Osteocyte (in vitro differentiated cells): ENCODE measurements at places on chromosomes 7 and 10. TPM values are rescaled to one million over a fixed set of nuclear protein-coding genes. Genes with fewer than 3 reads are reported as not detected.

Gene SORCS3
- not detected in 2 replicates for total RNA-seq

Gene LUC7L2
- 112 and 116 TPM in 2 replicates for total RNA-seq

Gene NPC1L1
- not detected in 2 replicates for total RNA-seq

- H3K27ac ChIP-seq = no peak overlapping the region
- no peaks in the 10 kb centered on the region for H3K4me1 ChIP-seq
- no peaks in the 10 kb centered on the region for H3K27me3 ChIP-seq
- DNase-seq = no peak
- H3K36me3 ChIP-seq = peaks cover 3% of the 10 kb centered on the region
These were observed 105.7 kb downstream of the PHTF2 start for GRCh38 chr7:77904252-77904651.

- H3K27me3 ChIP-seq = no peaks in the 10 kb centered on the region
- no peak overlapping the region for H3K27ac ChIP-seq
- H3K4me3 ChIP-seq = no peak overlapping the region
- no peak for DNase-seq
These were observed 539.6 kb downstream of the CNTNAP2 start for GRCh38 chr7:146655928-146656797.

DNA sequence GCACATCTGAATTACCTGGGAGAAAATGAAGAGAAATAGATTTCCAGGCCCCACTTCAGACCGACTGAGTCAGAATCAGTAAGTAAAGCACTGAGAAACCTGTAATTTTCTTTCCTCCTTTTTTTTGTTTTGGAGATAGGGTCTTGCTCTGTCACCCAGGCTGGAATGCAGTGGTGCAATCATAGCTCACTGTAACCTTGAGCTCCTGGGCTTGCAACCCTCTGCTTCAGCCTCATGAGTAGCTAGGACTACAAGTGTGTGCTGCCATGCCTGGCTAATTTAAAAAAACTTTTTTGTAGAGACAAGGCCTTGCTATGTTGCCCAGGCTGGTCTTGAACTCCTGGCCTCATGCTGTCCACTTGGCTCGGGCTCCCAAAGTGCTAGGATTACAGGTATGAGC is 260.2 kb downstream of the STK31 start:
- H3K4me3 ChIP-seq = no peak overlapping the region
- H3K27me3 ChIP-seq = no peaks in the 10 kb centered on the region
- H3K4me1 ChIP-seq = peaks cover 11% of the 10 kb centered on the region
- no peak for DNase-seq
- H3K36me3 ChIP-seq = peaks cover 2% of the 10 kb centered on the region
- no peak overlapping the region for H3K27ac ChIP-seq

DNA sequence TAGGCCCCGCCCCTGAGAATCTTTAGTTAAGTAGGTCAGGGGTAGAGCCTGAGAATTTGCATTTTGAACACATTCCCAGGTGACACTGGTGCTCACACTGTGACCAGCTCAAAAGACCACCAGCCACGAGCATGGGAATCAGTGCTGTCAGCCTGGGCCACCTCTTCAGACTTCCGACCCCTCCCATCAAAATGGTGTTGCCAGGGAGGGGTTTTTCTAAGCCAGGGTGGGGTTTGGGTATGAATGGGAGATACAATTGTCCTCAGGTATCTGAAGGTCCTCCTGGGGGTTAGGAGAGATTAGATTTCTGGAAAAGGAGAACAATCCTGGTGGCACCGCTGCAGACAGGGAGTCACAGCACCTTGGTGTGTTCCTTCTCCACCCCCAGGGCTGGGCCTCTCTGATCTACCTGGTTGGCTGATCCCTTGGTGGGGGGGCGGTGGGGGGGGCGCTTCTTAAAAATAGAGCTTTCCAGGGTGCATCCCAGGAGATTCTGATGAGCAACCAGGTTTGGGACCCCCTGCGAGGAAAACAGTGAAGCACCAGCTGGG is 111.5 kb upstream of the ANLN start:
- DNase-seq = peak; percentile 49
- H3K27ac ChIP-seq = no peak overlapping the region
- H3K27me3 ChIP-seq = no peaks in the 10 kb centered on the region
- no peaks in the 10 kb centered on the region for H3K36me3 ChIP-seq

DNA sequence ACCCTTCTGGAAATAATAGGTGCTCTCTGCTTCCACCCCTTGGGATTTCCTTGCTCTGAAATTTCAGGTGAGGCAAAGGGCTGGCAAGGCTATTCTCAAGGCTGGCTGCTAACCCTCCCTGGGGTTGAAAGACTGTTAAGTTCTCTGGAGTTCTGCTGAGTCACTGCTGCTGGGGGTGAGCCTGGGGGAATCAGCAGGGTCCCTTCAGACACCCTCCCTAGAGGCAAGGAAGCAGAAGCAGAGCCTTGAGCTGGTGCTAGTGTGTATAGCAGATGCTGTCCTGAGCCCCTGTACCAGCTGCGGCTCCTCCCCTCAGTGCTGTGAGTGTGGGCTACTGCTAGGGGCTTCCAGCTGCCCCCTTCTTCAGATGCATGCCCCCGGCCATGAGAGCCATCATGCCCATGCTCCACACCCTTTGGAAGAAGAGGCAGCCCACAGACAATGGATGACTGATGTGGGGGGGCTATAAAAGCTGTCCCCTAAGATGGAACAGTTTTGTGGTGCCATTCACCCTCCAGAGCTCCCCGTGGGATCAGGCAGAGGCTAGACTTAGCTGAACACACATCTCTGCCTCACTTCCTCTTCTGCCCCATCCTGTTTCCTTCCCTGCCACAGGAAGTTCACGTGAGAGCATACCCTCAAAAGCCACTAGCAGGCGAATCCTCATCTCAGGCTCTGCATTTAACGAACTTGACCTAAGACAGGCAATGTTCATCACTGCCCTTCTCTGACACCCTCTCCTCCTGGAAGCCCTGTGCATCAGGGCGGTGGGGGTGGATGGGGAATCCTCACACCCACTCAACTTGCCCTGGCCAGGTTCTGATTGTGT is 91.8 kb downstream of the SH3PXD2A start:
- H3K27ac ChIP-seq = no peak overlapping the region
- H3K4me3 ChIP-seq = no peak overlapping the region
- H3K36me3 ChIP-seq = no peaks in the 10 kb centered on the region

DNA sequence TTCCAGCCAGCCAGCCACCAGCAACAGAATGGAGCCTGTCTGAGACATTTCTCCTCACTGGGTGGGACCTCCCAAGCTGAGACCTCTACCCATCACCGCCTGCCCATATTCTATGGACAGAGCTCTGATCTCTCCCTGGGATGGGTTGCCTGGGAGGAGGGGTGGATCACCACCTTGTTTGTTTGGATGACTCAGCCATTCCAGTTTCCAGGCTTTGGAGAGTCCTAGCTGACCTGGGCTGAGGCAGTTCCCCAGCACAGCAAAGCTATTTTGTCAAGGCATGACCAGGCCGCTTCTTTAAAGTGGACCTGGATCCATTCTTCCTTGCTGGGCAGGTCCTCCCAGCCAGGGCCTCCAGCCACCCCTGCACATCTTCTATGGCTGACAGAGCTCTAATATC is 982.3 kb downstream of the DNAJB9 start:
- H3K36me3 ChIP-seq = no peaks in the 10 kb centered on the region
- no peaks in the 10 kb centered on the region for H3K4me1 ChIP-seq
- no peak for DNase-seq
- H3K4me3 ChIP-seq = no peak overlapping the region
- no peak overlapping the region for H3K27ac ChIP-seq

DNA sequence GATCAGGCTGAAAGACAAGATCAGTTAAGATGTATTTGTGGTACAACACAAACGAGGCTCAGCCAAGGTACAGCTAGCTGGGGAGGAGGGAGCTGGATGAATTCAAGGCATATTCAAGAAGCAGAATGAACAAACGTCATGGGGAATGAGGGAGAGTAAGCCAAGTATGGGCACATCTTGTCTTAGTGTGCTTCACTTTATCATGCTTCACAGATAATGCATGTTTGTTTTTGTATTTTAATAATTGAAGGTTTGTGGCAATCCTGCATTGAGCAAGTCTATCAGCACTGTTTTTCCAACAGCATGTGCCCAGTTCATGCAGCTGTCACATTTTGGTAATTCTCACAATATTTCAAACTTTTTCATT is 135.4 kb downstream of the HIBADH start:
- no peak overlapping the region for H3K4me3 ChIP-seq
- H3K36me3 ChIP-seq = peaks cover 53% of the 10 kb centered on the region
- H3K27ac ChIP-seq = no peak overlapping the region
- no peaks in the 10 kb centered on the region for H3K27me3 ChIP-seq
- H3K4me1 ChIP-seq = no peaks in the 10 kb centered on the region

GRCh38 chr7:80918909-80919721 is at the start of gene SEMA3C:
Gene SEMA3C (minus strand): TSS chr7:80919051. CDS start chr7:80916781, 2,270 bp downstream.
- H3K4me1 ChIP-seq = peaks cover 44% of the 10 kb centered on the region
- DNase-seq = peak; percentile 97
- H3K36me3 ChIP-seq = peaks cover 13% of the 10 kb centered on the region
- H3K27me3 ChIP-seq = no peaks in the 10 kb centered on the region
- peak within 1 kb of the TSS; percentile 93 for H3K4me3 ChIP-seq

DNA sequence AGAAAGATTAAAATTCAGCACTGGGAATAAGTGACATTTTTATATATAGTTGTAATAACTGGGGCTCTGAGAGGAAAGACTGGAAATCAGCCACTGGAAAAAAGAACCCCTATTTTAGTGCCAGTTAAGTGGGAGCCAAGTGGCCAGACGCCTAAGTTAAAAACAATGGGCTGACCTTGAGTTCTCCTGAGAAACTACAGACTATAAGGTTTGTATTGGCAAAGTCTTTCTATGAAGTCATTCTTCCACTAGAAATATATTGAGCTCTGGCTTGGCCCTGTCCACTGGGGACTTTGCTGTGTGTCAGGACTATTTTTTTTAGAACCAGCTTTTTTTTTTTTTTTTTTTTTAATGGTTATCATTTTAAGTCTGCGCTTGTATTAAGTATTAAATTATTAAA is 210.6 kb upstream of the FZD8 start:
- H3K4me1 ChIP-seq = peaks cover 5% of the 10 kb centered on the region
- peaks cover 3% of the 10 kb centered on the region for H3K27me3 ChIP-seq
- no peak overlapping the region for H3K4me3 ChIP-seq
- H3K36me3 ChIP-seq = no peaks in the 10 kb centered on the region
- DNase-seq = no peak

DNA sequence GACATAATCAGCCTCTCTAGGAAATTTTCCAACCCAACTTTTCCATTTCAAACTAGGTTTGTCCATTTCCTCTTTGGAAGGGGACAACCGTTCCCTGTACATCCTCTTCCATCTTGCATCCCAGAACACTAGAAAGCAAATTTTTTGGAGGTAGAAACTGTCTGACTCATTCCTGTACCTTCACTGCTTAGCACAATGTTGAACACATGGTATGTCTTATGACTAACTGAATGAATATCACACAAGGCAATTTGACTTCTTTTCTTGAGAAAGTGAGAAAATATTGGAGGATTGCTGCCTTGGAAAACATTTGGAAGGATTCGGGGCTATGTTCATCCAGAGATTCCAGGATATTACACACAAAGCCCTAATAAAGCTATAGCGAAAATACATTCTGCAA is 289.1 kb downstream of the FGFR2 start:
- H3K27me3 ChIP-seq = peaks cover 2% of the 10 kb centered on the region
- H3K36me3 ChIP-seq = no peaks in the 10 kb centered on the region
- H3K4me3 ChIP-seq = no peak overlapping the region

GRCh38 chr10:126892226-126893175 is 12.7 kb upstream of the DOCK1 start:
- no peak overlapping the region for H3K27ac ChIP-seq
- no peak overlapping the region for H3K4me3 ChIP-seq
- no peaks in the 10 kb centered on the region for H3K27me3 ChIP-seq
- no peaks in the 10 kb centered on the region for H3K36me3 ChIP-seq
- DNase-seq = no peak

Gene BHLHA15
- total RNA-seq = not detected in 2 replicates

DNA sequence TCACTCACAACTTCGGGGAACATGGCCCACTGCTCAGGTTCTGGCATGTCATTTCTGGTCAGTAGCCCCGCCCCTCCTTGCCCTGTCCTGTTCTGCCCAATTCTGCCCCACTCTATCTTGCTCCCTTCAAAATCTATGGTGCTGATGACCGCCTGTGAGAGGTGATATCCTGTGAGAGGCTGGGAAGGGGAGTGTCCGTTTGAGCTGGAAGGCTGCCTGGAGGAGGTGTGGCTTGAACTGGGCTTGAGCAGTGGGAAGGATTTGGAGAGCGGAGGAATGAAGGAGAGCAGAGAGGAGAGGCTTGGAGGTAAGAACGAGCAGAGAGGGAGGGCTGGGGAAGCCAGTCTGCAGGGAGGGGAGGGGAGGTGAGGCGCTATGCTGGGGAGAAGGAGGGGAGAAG is 145.3 kb downstream of the RPS24 start:
- H3K4me1 ChIP-seq = no peaks in the 10 kb centered on the region
- H3K27ac ChIP-seq = no peak overlapping the region
- no peak overlapping the region for H3K4me3 ChIP-seq
- peaks cover 61% of the 10 kb centered on the region for H3K27me3 ChIP-seq
- DNase-seq = no peak
- no peaks in the 10 kb centered on the region for H3K36me3 ChIP-seq

Gene C10orf53
- not detected in 2 replicates for total RNA-seq

Gene EMX2
- total RNA-seq = 3.0 TPM in 2 replicates

DNA sequence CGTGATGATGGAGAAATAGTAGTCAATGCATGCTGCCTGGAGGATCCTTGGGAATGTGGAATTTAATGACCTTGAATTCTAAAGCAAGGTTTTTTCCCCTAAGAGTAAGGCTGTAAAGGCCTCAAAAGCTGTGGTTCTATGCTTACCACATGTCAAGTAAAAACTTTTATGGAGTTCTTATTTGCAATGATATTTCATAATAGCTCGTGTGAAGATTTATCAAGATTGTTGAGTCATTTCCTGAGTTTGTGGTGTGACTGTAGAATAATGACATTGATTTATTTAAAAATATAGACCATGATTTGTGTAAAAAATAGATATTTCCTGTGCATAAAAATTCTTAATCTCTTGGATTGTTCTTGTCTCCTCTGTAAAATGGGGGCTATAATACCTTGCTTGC is 67.5 kb upstream of the SORCS1 start:
- no peaks in the 10 kb centered on the region for H3K36me3 ChIP-seq
- H3K27ac ChIP-seq = no peak overlapping the region
- no peak for DNase-seq
- no peak overlapping the region for H3K4me3 ChIP-seq
- H3K27me3 ChIP-seq = no peaks in the 10 kb centered on the region
- no peaks in the 10 kb centered on the region for H3K4me1 ChIP-seq

GRCh38 chr10:54266395-54266794 is 534.6 kb downstream of the PCDH15 start:
- H3K36me3 ChIP-seq = no peaks in the 10 kb centered on the region
- no peaks in the 10 kb centered on the region for H3K27me3 ChIP-seq
- H3K27ac ChIP-seq = no peak overlapping the region
- DNase-seq = no peak
- no peaks in the 10 kb centered on the region for H3K4me1 ChIP-seq
- no peak overlapping the region for H3K4me3 ChIP-seq

GRCh38 chr7:92783260-92784201 is 52.8 kb downstream of the CDK6 start:
- H3K27me3 ChIP-seq = no peaks in the 10 kb centered on the region
- peaks cover 13% of the 10 kb centered on the region for H3K36me3 ChIP-seq
- H3K4me1 ChIP-seq = peaks cover 59% of the 10 kb centered on the region
- DNase-seq = no peak

GRCh38 chr7:63077841-63078240 is 920.8 kb upstream of the ZNF722 start:
- peaks cover 1% of the 10 kb centered on the region for H3K36me3 ChIP-seq
- DNase-seq = peak; percentile 76
- H3K27me3 ChIP-seq = no peaks in the 10 kb centered on the region
- no peak overlapping the region for H3K27ac ChIP-seq
- H3K4me1 ChIP-seq = no peaks in the 10 kb centered on the region
